Activated CD4-positive, CD25-positive, alpha-beta regulatory T cell treated with anti-CD3 and anti-CD28 coated beads, Interleukin-2, amount 50 U/mL, for 16 hours (primary cell): ENCODE measurements at places on chromosomes 6 and 20.

DNA sequence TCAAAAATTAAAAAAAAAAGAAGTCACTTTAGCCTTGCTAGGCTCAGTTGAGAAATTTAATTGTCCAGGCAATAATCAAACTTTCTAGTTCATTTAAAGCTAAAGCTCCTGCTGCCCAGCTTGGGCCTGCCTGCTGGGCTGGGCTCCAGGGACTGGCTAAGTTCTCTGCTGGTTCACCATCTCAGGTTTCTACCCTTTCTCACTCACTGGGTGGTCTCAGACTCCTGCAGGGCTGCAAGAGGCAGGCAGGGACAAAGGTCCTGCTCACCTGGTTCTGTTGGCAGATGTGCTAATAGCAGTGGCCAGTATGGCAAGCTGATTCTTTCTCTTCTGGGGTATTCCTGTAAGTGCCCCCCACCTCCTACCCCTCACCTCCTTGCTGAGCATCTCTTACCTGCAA lies 21.2 kb upstream of the RTF2 start:
- no peak for DNase-seq

DNA sequence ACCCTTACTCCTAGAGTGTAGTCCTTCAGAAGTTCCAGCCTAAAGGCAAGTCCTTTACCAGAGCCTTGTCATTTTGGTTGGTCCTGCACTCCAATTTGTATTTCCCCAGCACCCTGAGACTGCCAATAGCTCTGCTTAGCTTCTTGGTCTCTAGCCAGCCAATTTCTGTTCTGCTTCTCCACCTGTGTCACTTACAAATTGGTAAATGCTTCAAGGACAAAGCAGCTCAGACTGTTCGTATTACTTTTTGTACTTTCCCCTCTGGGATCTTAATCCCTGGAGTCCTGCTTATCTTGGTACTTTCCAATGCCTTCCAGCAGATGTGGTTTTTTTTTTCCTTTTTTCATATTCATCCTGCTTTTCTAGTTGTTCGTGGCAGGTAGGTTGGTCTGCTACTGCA lies 25.7 kb downstream of the PIGU start:
- no peak for DNase-seq

DNA sequence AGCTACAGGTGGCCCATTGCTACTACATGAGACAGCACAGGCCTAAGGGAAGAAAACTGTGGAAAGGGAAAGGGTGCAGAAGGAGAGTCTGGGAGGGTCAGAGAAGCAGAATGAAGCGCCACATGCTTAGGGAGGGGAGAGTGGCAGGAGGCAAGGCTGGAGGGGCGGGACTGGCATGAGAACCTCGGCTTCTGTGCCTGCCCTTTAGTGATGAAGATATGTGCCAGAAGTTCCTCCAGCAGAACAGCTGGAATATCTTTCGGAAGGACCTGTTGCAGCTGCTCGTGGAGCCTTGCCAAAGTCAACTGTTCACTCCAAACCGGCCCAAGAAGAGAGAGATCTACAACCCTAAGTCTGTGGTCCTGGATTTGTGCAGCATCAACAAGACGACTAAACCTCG lies 61.8 kb downstream of the CNBD2 start:
- DNase-seq = no peak

GRCh38 chr6:39865011-39865888 lies 69.0 kb downstream of the MOCS1 start:
- DNase-seq = peak; percentile 15

DNA sequence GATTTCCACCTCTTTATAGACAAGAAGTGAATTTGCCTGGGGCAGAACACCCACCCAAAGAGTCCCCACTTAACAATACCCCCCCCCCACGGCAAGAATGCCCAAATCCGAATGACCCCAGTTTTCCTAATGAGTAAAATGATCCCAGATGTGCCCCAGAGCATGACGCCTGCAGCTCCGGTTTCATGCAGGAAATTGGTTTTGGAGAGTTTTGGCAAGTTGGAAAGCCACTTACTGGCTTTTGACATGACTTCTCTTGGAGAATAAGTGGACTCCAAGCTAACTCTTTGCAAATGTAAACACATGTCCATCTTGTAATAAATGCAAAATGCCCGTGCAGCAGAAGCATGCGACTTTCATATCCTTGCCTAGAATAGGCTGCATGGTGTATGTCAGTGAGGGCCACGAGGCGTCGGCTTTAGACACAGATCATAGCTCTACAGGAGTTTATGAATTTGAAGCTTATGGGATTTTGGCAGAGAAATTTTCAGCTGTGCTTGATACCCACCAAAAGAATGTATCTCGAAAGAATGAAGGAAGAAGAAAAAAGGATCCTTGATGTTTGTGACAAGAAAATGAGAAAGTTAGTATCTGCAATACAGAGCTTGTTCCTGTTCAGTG lies 24.2 kb downstream of the EDN3 start:
- no peak for DNase-seq

GRCh38 chr6:99344289-99344688 lies 5.2 kb downstream of the FAXC start:
- DNase-seq = no peak

DNA sequence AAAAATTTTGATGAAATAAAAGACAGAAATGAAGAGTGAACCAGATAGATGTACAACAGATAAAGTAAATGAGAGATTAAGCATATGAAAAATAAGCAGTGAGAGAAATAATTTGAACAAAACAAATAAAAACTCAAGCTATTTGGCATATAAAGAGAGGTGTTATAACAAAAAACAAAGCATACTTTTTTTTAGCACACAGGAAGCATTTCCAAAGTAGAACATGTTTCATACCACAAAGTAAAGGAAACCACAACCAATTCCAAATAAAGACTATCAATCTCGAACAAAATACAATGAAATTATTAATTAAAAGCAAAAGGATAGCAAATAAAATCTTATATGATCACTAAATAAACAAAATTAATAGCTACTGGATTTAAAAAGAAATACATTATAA lies 6.8 kb downstream of the THEMIS start:
- DNase-seq = no peak

GRCh38 chr6:53299331-53300005 lies 49.3 kb downstream of the ELOVL5 start:
- DNase-seq = no peak

- no peak for DNase-seq
These were observed 17.5 kb downstream of the LAMA5 start for GRCh38 chr20:62349556-62350097.

DNA sequence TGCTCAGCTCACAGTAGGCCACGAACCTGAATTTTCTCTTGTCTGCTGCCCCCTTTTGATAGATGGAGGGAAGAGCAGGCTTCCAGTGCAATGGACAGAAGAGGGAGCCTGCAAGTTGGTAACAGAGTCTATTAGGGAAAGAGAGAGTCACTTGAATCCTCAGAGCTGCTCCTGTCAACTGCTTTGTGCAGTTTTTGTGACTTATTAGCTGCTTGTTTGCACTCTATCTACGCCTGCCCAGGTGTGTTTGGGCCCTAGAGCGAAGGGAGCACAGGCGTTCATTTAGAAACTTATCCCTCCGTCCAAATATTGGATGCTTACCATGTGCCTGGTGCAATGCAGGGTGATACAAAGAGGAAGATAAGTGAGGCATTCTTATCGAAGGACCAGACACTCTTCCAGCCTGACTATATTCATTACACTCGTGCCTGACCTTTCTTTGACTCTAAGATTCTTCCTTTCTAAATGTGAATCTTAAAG lies 11.6 kb upstream of the SLC2A12 start:
- DNase-seq = peak; percentile 5

DNA sequence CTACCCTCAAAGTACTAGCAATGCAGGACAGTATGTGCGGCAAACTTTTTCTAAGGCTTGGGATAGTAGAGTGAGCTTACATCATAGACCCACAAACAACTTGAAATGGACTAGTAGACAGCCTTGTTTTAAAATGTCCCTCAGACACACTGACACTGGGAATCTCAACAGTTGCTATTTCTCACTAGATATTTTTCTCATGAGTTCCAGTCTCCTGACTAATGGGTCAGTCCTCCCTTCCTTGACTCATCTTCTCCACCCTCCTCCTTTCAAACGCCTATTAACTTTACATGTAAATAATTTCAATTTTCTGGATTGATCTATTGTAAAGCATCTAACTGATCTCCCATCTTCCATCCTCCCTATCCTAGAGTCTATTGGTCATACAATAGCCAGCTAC lies 308.3 kb upstream of the PREP start:
- no peak for DNase-seq

DNA sequence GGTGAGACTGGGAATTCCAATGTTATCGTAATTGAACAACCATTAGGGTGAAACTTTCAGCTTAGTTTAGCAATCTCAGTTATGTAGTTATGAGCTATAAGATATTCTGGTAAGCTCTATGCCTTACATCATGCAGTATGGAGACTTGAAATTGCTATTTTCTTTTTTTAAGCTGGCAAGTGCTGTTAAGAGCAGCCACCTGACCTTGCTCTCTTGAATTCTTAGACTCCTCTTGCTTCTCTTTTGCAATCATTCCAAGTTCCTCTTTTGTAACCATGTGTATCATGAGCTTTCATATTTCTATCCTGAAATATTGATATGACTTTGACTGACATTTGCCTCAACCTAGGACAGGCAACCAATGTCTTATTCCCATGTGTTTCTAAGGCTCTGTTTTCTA lies 446.3 kb upstream of the SLC35B3 start:
- DNase-seq = no peak

DNA sequence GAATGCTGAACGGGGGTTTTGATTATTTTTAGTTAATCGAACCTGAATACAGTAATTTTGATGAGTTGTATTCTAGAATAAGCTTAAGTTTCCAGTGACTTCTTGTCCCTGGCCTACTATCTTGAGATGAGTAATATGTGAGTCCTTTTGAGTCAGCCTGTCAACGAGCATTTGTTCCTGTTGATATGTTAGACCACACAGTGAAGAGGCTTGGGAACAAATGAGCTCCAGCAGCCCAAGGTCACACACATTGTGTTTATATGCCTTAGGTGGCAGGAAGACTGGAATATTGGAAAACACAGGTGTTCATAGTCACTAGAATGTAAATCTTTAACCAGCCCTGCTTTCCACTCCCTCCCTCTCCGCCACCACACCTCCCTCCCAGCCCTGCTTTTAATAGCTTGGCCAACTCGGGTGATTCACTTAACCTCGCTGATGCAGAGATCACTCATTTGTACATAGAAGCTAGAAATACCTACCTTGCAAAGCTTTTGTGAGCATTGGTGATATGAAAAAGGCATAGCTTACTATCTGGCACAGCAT lies 9.1 kb downstream of the SMPDL3A start:
- DNase-seq = no peak

GRCh38 chr6:15491986-15492269 lies 170.9 kb downstream of the DTNBP1 start:
- no peak for DNase-seq

GRCh38 chr6:125231574-125232343 lies 70.0 kb downstream of the HDDC2 start:
- DNase-seq = no peak

- no peak for DNase-seq
These were observed 218.9 kb upstream of the PRDM1 start for GRCh38 chr6:105867277-105867676.

GRCh38 chr6:27237089-27237803 lies 10.3 kb upstream of the PRSS16 start:
- DNase-seq = no peak

DNA sequence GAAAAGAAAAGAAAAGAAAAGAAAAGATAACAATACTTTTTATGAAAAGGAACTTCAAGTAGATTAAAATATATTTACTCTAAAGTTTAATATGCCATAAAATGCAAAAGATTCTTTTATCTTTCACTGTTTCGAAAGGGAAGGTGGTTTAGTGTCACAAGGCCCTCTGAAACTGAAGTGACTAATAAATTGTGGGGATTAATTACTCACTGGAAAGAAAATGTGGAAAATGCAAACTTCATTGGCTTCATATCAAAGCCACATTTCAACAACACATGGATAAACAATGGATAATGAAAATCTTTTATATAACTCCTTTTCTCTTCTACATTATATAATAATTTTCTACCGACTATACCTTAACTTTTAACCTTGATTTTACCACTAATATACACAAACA lies 320.5 kb upstream of the RSPO3 start:
- DNase-seq = no peak
